ENCODE measurements at places on chromosomes 3 and 15.

- DNase-seq, result no peak
Measured at GRCh38 chr3:151890721-151891141, 17.3 kb downstream of the SUCNR1 start.

- DNase-seq, result no peak
Measured at GRCh38 chr15:101426761-101427333, 62.7 kb downstream of the PCSK6 start.

- DNase-seq, result no peak
Measured at GRCh38 chr3:14980689-14981088, 33.3 kb downstream of the NR2C2 start.

- no peak for DNase-seq
Measured at GRCh38 chr3:49740427-49740826, 16.7 kb upstream of the GMPPB start.

DNA sequence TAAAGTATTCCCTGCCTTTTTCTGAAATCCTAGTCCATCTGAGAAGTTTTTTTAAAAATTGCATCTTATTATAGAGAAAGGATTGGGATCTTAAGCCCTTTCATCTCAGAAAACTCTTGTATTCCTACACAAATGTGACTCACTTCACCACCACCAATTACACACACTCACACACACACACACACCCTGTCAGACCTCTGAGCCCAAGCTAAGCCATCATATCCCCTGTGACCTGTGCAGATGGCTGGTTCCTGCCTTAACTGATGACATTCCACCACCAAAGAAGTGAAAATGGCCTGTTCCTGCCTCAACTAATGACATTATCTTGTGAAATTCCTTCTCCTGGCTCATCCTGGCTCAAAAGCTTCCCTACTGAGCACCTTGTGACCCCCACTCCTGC lies 1181.9 kb downstream of the ROBO2 start:
- DNase-seq, result no peak

DNA sequence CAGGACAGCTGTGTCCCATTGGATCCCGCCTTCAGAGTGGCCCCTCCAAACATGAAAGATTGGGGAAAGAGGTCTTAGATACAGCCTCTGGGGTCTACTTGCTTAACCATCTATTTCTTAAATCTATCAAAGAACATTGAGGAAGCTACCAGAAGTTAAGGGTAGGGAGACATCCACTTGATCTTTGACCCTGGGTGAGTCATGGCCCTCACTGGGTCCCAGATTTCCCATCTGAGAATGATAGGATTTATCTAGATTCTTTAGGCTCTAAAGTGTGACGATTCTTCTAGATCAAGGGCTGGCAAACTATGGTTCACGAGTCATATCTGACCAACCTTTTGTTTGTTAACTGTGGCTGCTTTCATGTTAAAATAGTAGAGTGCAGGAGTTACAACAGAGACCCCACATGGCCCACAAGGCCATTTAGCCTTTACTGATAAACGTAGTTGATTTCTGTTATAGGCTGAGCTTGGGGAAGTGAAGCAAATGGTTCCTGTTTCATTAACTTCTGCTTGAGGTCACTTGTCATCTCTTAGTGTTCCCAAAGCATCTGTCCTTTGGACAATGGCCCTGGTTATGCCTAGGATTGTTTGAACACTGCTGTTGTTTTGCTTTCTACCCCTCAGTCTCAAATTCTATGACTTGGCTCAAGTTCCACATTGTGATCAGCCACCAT lies 8.0 kb downstream of the MUC13 start:
- DNase-seq, result no peak

GRCh38 chr3:171898192-171898591 lies 55.0 kb downstream of the TMEM212 start:
- no peak for DNase-seq

- DNase-seq, result no peak
Measured at GRCh38 chr3:177591379-177591778, 394.1 kb upstream of the TBL1XR1 start.

DNA sequence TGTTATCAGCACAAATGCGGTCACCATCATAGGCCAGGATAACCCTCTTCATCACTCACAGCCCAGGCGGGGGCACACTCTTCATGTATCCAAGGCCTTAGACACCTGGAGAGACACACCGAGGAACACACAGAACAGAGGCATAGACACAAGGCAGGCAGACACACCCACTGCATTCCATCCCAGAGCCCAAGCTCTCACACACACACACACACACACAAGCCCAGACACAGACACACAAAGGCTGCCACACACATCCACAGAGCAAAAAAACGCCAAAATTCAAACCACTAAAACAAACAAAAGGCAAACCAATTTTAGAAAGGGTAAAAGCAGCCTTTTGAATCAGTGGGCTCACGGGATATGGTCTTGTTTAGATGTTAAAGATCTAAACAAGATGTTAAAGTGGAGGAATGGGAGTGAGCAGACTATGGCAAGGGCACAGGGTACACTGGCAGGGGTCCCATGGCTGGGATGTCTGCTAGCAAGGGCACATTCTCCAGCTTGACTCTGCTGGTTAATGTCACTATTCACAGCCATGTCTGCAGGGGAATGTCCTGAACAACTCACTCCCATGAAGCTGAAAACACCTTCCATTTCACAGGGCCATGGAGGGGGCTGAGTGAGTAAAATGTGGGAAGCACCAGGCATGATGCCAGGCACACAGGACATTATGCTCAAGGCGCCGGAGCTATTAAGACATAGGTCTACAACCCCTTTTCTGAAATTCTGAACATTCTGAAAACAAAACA lies 14.9 kb upstream of the CRABP1 start:
- DNase-seq, result no peak

- DNase-seq, result no peak
Measured at GRCh38 chr3:37892927-37893600, 31.4 kb downstream of the CTDSPL start.

DNA sequence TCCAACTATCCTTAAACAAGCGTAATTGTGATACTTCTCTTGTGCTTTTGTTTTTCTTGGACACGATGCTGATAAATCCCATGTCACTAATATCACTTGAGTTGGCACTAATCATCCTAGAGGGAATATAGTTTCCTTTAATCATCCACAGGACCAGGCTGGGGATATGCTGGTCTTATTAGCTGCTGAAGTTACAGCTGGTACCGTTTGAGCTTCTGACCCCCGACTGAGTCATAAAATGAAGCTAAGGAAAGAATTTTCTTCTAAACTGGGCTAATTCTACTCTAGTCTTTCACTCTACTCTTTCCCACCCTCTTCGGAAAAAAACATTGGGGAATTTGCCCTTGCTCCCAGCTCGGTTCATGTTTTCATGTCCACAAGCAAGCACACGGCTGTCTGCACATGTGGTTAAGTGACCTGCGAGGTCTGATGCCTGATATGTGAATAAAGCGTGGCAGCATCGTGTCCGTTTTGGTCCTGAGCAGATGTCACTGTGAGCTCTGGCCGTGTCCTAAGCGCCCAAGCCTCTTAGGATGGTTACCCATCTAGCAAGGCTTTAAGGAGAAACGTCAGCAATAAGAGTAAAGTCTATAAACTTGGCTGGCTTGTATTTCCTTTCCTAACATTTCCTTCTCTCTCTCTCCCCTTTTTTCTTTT lies 223.7 kb downstream of the ITPR1 start:
- DNase-seq, result no peak

DNA sequence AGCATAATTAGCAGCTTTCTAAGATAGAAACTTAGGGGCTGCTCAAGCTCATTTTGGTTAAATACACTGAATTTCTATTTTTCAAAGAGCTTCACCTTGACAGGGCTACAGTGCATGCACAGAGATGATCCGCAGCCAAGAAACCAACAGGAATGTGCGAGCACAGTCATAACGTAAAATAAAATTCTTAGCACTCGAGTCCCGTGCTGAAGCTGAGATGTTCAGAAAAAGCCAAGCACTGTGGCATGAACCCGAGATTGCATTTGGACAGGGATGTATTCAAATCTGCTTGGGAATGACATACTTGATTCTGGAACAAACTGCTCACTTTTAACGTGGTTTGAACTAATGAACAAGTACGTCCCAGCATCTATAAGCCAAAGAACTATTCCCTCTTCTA lies 340.3 kb downstream of the FOXP1 start:
- no peak for DNase-seq

- DNase-seq, result no peak
Measured at GRCh38 chr3:153180860-153181372, 18.9 kb downstream of the RAP2B start.

DNA sequence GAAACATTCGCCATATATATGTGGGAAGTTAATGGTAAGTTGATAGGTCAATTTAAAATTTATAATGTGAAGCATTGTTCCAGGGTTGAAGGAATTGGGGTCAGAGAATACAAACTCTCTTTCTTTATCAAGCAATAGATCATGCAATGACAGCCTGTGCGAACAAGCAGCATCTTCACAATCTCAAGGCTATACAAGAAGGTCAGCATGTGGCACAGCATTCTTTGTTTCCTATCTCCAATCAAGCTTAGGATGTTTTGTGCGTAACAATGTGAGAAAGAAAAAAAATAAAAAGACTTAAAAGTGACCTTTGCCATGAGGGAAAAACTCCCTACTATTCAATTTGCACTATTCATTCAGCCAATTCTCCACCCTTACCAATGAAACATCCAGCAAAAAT lies 288.1 kb upstream of the NECTIN3 start:
- no peak for DNase-seq

DNA sequence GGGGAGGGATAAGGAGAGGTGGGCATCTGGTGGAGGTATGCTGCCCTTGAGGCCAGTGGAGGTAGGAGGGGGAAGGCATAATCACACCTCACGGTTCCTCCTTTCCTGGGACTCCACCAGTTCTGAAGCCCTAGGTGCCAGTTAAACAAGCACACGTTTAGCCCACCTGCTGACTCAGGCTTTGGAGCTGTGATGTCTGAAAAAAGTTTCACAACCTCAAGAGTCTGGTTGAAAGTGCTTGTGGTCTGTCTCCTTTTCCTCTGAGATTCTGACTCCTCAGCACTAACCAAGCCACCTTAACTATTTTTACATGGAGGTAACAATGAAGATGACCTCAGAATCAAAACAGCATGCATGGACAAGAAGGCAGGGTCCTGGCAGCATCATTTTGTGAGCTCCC lies 23.0 kb downstream of the HPS3 start:
- DNase-seq, result no peak

DNA sequence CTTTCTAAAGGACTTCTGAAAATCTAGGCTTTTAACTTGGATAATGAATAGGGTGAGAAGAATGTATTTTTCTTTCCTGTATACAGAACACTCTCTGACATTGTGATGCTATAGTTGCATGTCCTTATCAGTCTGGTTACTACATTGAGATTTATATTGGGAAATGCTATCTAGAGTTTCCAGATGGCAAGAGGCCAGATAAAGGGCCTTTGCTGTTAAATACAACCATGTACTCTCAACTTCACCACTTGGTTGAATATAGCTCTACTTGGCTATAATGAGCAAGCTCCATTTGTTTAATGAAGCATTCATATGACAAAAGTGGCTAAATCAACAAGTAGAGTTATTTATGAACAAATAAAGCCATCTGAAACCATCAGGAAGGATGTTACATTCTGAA lies 91.0 kb downstream of the IGSF11 start:
- no peak for DNase-seq

- no peak for DNase-seq
Measured at GRCh38 chr15:91559066-91559465, 294.4 kb upstream of the SLCO3A1 start.

DNA sequence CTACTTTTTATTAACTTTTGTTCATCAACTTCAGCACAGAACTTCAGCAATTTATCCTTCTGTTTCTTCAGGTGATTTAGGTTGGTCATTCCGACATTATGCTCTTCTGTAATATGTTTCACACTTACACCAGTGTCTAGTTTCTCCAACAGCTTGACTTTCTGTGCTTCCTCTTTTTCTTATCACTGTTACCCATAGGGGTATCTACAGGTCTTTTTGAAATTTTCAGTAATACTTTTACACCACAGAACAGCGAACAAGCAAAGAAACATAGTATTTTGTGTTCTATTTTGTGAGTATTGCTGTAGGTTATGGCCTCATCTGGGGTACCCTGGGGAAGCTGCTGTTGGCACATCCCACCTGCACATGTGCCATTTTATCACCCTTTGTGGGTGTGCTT lies 260.7 kb downstream of the NSUN3 start:
- DNase-seq, result no peak

DNA sequence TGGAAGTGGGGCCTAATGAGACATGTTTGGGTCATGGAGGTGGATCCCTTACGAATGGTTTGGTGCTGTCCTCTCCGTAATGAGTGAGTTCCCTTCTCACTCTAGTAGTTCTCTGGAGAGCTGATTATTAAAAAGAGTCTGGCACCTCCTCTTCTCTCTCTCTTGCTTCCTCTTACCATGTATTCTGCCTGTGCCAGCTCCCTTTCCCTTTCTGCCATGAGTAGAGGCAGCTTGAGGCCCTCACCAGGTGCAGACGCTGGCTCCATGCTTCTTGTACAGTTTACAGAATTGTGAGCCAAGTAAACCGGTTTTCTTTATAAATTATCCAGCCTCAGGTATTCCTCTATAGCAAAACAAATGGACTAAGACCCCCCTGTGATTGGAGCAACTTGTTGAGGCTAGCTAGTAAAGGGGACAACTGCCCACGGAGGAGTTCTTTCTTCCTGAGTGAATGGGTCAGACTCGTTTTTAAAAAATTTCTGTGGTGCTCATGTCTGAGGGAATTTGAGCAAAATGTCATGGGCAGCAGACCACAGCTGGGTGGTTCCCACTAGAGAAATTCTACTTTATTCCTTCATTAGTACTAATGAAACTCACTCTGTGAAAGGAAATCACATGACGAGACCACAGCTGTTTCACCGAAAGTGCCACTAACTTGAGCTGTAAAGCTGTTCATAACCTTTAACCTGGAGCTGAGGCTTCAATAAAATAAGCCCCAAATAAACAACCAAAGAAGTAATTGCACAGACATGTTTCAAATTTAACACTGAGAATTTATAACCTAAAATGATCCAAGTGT lies 210.0 kb downstream of the NFKBIZ start:
- no peak for DNase-seq

DNA sequence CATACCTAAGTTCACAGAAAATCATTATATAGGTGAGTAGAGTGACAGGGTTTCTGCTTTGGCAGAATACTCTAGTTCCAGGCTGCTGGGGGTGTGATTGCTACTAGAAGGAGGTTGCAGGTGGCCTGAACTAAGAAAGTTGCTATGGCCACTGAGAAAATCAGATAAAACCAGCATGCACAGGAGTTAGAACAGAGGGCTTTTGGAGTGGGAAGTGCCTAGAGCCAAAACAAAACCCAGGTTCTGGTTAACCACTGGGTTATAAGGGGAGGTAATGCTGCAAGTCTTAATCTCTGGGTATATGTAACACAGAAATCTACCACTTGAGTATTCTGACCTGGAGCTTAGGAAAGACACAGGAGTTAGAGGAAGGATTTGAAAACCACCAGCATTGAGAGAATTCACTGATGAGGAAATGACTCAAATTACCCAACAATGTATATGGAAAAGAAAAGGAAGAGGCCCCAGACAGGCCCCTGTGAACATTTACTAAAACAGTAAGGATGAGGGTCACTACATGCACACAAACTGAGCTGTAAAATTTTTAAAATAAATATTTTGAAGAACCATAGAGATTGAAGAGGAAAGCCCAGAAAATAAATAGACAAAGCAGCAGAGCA lies 60.0 kb downstream of the PLOD2 start:
- DNase-seq, result no peak

DNA sequence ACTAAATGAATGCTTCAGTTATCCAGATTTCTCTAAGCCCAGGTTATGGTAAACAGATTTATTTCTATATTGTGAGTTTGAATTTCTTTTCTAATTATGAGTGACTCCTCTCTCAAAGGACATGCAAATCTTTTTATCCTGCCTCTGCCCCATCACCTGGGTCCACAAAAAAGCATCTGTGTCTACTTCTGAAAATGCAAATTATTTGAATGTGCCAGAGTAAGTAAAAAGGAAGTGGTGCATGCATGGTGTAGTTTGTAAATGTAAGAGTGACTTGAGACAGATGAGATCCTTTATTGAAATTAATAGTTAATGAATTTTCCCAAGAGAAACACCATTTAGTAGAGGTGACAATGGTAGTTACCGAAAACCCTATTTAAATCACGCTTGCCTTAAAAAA lies 26.9 kb downstream of the MCTP2 start:
- DNase-seq, result no peak
